Stimulated activated effector memory CD8-positive, alpha-beta T cell treated with anti-CD3 and anti-CD28 coated beads, Interleukin-12 subunit alpha, Interleukin-12 subunit beta, amount 100 ng/mL, for 72 hours (primary cell): ENCODE measurements at places on chromosomes 3 and 15.

DNA sequence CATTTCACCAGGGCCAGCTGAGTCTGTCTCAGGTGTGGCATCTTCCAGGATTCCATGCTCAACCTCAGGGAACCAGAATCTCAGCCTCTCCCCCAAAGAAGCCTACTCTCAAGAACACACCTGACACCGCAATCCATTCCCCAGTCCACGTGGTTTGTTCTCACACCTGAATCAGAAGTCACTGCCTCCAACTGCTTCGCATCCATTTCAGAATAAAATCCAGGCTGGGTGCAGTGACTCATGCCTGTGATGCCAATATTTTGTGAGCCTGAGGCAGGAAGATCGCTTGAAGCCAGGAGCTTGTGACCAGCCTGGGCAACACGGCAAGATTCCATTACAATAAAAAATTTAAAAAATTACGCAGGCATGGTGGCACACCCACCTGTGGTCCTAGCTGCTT is 212.2 kb downstream of the FOXP1 start:
- DNase-seq: no peak

DNA sequence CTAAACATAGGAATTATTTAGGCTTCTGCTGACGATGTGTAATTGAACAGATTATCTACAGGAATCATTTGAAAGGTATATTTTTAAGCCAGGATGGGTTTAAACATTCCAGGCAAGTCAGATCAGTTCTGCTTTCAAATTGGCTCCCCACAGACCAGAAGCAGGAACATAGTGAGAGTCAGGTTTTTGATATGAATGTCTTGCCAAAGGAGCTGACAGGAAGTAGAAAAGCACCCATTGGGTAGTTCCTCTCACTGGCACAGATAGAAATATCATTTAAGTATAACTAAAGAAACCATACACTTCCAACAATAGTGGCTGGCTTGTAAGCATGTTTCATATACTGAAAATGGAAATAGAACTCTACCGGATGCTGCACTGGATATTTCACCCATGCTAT is 95.2 kb downstream of the CLDN1 start:
- DNase-seq: no peak

- no peak for DNase-seq
Measured at GRCh38 chr15:101489237-101489598, 289 bp downstream of the PCSK6 start.

DNA sequence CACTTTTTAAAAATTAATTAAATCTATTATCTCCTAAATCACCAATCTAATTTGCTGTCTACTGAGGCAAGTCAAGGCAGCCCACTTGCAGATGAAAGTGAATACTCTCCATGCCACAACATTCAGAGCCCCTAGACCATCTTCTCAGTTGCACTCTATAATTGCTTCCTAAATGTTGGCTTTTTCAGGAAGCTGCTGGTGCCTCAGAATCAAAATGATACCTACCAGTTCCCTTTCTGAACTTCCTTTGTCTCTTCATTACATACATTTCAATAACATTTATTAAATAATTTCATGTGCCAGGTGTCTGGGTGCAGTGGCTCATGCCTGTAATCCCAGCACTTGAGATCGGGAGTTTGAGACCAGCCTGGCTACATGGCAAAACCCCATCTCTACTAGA is 124.1 kb downstream of the SERPINI1 start:
- no peak for DNase-seq

DNA sequence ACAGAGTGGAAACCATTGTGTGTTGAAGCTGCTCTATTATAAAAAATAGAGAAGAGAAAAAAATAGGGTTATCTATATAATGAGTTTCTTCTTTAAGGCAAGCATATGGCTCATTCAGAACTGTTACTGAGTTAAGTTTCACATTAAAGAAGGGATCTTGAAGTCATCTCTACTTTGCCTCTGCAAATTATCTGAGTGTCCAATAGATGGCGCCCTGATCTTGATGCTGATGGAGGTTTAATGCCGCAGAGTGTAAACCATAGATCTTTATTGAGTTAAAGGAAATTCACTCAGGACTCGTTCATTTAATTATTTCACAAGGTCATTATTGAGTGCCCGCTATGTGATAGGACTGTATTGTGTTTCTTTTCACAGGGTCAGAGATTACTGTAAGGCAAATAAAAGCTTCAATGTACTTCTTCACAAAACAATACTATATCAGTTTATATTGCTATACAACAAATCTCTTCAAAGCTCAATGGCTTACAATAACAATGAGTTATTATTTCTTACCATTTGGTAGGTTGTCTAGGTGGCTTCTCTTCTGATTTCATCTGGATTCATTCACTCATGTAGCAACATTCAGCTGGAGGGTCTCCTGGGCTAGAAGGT is 171.4 kb downstream of the NSUN3 start:
- DNase-seq: no peak

GRCh38 chr15:42548249-42549031 is at the start of the genes HAUS2 and LRRC57:
Gene HAUS2, plus strand, starts transcription at chr15:42548838. Its CDS starts 35 bp downstream, at chr15:42548873.
Gene LRRC57, minus strand, starts transcription at chr15:42548793. Its CDS starts 359 bp downstream, at chr15:42548434.
- DNase-seq: peak; percentile 90

- no peak for DNase-seq
Measured at GRCh38 chr15:88658972-88659931, 20.4 kb downstream of the ISG20 start.

DNA sequence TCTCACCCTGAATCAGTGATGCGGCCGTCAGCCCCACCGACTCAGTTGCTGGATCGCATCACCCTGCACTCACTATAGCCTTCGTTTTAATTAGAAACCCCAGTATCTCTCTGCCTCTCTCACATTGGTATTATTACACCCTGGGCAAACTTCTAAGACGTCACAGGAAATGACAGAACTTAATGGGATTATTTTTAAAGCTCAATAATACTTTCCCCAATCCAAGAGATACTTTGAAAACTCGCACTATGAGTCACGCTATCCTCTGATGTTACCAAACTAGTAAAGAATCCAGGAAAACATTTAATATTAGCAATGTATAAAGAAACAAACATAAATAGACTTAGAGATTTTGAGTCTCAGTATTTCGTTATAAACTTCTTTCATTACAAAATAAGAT is 36.6 kb downstream of the RUBCN start:
- DNase-seq: no peak

DNA sequence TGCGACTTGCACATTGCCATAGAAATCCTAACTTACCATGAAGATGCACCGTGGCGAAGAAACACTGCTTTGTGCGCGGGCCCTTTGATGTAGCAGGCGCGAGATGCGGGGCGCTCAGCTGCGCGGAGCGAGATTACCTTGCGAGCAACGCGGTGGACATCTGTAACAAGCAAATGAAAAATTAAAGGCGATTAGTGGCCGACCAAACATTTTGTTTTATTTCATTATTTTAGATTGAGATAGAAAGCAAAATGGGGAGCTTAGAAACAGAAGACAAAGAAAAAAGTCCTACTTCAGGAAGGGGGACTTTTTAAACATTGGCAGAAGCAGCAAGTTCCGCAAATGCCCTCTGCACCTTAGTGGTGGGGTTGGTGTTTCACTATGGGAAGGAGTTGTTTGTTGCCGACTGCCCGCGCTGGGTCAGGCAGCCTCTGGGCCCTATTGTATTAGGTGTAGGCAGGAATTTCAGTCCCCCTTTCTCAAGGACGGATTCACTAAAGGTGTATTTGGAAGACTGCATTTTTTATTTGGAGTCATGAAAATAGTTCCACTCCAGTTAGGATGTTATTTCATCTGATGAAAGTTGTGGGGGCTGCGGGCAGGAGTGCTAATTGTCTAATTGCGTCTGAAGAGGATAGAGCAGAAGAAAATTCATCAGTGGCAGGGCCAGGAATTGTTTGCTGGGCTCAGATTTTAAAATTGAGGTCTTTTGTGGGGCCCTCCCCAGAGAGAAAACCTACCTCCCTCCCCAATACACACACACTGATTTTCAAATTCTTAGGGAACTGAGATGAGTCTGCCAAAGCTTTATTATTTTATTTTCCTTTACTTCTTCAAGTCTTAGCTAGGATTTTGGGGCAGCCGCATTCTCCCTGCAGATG is 17.4 kb downstream of the ZIC4 start:
- DNase-seq: no peak

GRCh38 chr15:69971771-69972170 is 125.9 kb downstream of the TLE3 start:
- DNase-seq: no peak

DNA sequence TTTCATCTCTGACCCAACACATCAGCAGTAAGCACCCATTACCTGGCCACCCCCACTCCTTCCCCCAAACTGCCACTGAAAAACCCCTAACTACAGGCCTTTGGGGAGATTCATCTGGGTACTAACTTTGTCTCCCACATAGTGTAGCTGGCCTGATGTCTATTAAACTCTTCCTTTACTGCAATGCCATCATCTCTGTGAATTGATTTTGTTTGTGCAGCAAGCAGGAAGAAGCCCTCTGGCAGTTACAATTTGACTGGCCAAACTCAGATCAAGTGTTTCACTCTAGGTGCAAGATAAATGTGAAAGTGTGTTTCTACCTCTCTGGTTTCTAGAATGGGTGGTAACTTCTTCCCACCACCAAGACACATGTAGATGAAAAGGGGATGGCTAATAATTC is 26.7 kb upstream of the OR5K4 start:
- DNase-seq: no peak

DNA sequence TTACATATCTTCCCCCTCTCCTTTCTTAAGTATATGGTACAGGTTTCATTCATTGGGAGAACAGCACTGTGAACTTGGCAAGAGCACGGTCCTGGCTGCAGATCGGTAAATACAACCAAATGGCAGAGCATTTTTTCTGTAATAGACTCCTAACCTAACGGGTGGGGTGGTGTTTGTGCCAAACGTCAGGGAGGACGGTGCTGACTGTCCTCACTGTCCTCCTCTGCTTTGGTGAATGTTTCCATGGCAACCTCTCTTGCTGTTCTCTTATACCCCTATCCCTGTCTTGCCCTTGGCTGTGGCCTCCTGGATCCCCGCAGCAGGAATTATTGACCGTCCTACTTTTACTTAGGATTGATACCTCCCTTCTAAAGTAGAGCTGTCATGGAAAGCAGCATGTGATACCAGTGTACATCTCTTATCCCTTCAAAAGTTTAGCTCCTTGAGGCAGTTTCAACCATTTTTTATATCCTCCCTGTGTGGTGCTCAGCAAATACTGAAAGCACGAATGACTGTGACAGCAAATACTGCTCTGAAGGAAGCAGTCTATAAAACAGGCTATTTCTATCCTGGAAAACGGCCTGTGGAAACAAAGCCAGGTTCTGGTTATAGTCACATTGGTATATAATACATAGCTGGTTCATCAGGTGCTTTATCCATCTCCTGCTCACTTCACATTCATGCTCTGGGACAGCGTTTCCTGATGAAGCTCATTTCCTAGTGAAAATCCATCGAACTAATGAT is 275.4 kb upstream of the C2CD4B start:
- DNase-seq: no peak

- DNase-seq: no peak
Measured at GRCh38 chr15:67116742-67117141, 51.3 kb downstream of the SMAD3 start.

- no peak for DNase-seq
Measured at GRCh38 chr3:134597390-134597970, 53.3 kb downstream of the KY start.

GRCh38 chr15:92473756-92474155 is 80.1 kb downstream of the ST8SIA2 start:
- no peak for DNase-seq

GRCh38 chr15:63501256-63502089 is 2.9 kb upstream of the USP3 start:
- peak; percentile 53 for DNase-seq

GRCh38 chr15:70356919-70357318 is 259.2 kb upstream of the TLE3 start:
- DNase-seq: no peak

DNA sequence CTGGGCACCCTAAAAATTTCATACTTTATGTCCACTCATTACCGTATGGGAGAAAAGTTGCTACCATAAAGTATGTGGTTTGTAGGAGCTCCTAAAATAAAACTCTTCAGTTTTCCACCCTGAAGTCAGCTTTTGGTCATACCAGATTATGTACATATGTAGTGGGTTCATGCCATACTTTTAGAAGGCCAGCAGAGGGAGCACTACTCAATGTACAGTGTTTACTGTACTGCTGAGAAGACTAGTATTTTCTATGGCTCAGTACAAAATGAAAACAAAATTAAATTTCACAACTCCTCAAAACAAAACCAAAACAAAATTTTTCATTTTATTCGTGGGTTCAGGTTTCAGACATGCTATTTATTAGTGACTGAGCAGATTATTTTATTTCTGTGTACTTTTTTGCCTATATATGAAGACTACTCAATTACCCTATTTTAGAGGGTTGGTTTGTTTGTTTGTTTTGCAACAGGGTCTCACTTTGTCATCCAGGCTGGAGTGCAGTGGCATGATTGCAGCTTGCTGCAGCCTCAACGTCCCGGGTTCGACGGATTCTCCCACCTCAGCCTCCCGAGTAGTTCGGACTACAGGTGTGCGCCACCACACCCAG is 24.3 kb downstream of the NXPE3 start:
- DNase-seq: no peak

GRCh38 chr3:71684757-71685386 is 40.3 kb downstream of the EIF4E3 start:
- no peak for DNase-seq

DNA sequence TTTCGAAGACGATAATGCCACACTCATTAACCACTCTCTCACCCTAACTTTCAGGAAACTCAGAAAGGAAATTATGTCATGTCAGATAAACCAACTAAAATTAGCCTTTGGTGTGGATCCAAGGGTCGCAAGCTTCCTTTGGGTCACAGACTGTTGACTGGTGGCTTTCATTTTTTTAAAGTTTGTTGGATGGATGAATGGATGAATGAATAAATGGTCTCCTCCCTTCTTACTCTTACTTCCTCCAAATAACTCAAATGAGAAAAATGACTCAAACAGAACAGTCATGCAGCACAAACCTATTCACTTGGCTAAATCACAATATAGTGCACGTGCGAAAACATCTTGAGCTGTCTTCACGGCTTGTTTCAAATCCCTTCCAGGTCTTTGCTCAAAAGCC is 82.9 kb upstream of the HACD2 start:
- no peak for DNase-seq

DNA sequence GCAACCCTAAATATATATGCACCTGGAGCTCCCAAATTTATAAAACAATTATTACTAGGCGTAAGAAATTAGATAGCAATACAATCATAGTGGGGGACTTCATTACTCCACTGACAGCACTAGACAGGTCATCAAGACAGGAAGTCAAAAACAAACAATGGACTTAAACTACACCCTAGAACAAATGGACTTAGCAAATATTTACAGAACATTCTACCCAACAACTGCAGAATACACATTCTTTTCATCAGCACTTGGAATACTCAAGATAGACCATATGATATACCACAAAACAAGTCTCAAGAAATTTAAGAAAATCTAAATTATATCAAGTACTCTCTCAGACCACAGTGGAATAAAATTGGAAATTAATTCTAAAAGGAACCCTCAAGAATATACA is 201.5 kb downstream of the OSBPL10 start:
- DNase-seq: no peak

- no peak for DNase-seq
Measured at GRCh38 chr3:169998668-169999131, 32.1 kb downstream of the SEC62 start.
